ENCODE measurements at places on chromosomes 11 and 22. TPM values are rescaled to one million over a fixed set of nuclear protein-coding genes. Genes with fewer than 3 reads are reported as not detected.

GRCh38 chr11:36441610-36442208, 68.4 kb downstream of the TRAF6 start:
- no peaks in the 10 kb centered on the region for H3K4me1 ChIP-seq
- no peaks in the 10 kb centered on the region for H3K27me3 ChIP-seq
- H3K36me3 ChIP-seq = peaks cover 7% of the 10 kb centered on the region
- no peak overlapping the region for H3K4me3 ChIP-seq

DNA sequence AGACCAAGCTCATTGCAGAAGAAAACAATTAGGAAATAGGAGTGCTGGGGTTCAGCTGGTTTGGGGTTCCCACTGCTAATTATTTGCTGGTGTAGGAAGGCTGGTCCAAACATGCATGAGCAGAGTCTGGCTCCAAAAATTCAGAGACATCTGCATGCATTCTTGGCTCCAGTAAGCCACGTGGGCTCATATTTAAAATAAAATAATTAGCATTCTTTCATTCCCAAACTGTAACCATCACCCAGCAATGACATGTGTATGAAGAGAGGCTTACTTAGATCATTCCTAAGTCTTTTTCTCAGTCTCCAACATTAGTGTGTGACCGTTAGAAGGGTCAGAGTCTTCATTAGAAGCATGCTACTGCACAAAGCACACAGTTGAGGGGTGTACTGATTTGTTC, 58.4 kb downstream of the EFCAB6 start:
- no peak overlapping the region for H3K27ac ChIP-seq
- H3K4me3 ChIP-seq = no peak overlapping the region
- H3K4me1 ChIP-seq = peaks cover 9% of the 10 kb centered on the region

The MRGPRX3 gene
- not detected for total RNA-seq

DNA sequence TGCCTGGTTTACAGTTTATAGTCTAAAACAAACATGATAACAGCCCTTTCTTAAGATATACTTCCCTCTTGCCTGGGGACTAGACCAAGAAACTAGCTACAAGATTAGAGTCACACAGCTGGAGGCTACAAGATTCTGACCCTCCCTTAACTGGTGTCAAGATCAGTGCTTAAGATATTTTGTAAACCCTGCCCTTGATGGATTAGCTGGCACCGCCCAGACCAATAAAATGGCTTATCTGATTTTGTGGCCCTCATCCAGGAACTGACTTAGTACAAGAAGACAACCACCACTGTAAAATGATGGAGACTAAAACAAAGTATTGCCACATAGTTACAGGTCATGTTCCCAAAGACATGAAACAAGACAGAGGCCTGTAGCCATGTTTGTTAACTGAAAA, 53.4 kb downstream of the FAM181B start:
- no peaks in the 10 kb centered on the region for H3K4me1 ChIP-seq
- H3K27me3 ChIP-seq = no peaks in the 10 kb centered on the region
- H3K36me3 ChIP-seq = peaks cover 4% of the 10 kb centered on the region

DNA sequence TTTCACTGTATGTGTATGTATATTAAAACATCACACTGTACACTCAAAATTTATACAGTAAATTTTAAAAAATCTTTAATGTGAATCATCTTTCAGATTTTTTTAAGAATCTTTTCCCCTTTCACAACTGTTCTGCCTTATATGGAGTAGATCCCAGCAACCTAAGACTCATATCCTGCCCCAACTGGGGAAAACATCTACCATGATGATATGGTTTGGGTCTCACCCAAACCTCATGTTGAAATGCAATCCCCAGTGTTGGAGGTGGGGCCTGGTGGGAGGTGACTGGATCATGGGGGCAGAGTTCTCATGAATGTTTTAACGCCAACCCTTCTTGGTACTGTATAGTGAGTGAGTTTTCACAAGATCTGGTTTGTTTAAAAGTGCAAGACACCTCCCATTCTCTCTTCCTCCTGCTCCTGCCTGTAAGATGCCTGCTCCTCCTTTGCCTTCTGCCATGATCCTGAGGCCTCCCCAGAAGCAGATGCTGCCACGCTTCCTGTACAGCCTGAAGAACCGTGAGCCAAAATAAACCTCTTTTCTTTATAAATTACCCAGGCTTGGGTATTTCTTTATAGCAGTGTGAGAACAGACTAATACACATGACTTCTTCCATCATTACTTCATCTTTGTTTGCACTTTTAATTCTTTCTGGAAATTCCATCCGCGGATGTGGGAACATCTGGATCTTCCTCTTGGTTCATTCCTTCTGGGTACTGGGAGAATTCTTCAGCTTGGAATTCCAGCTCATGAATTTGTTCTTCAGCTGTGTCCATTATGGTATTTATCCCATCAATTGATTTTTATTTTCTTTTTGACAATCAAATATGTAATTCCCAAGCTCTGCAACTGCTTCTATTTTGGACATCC, 36.9 kb downstream of the LINC01488 start:
- no peak overlapping the region for H3K4me3 ChIP-seq
- no peaks in the 10 kb centered on the region for H3K27me3 ChIP-seq
- peaks cover 11% of the 10 kb centered on the region for H3K4me1 ChIP-seq
- no peak for DNase-seq
- peaks cover 13% of the 10 kb centered on the region for H3K36me3 ChIP-seq
- H3K27ac ChIP-seq = no peak overlapping the region

DNA sequence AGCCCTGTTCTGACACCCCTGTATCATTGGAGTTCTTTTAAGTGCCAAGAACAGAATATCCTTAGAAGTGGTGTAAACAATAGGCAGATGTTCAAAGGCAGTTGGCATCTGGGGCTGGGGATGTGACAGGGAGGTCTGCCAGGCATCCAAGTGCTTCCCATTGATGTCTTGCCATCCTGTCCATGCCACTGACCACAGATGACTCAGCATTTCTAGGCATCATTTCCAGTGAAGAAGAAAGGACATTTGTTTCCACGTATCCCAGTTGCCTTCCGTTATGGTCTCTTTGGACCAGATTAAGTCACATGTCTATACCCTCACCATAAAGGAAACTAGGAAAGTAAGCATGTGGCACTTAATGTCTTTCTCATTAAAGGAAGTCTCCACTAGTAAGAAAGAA, 76.7 kb upstream of the BARX2 start:
- no peak for DNase-seq
- no peak overlapping the region for H3K4me3 ChIP-seq
- no peaks in the 10 kb centered on the region for H3K27me3 ChIP-seq

The CECR2 gene
- total RNA-seq = 154 TPM

- DNase-seq = no peak
- peaks cover 7% of the 10 kb centered on the region for H3K4me1 ChIP-seq
- no peaks in the 10 kb centered on the region for H3K36me3 ChIP-seq
Measured at GRCh38 chr11:67366961-67367760, 6.2 kb downstream of the CLCF1 start.

- H3K4me3 ChIP-seq = no peak overlapping the region
- H3K27me3 ChIP-seq = no peaks in the 10 kb centered on the region
Measured at GRCh38 chr11:96318850-96319249, 24.1 kb downstream of the MAML2 start.

The MAML2 gene
- total RNA-seq = 2.7 TPM

The POLR2L gene
- 133 TPM for total RNA-seq

GRCh38 chr11:68842427-68843051, 823 bp upstream of the CPT1A start:
- peak overlapping the region; percentile 61 for H3K4me3 ChIP-seq
- H3K4me1 ChIP-seq = no peaks in the 10 kb centered on the region
- peaks cover 26% of the 10 kb centered on the region for H3K27me3 ChIP-seq

DNA sequence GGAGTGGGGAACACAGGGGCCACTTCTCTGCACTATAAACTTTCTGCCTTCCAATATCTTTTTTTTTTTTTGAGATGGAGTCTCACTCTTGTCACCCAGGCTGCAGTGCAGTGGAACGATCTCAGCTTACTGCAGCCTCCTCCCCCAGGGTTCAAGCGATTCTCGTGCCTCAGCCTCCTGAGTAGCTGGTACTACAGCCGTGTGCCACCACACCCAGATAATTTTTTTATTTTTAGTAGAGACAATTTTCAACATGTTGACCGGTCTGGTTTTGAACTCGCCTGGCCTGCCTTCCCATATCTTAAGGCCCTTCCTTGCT, 1.7 kb downstream of the SLC3A2 start:
- peak overlapping the region; percentile 22 for H3K27ac ChIP-seq
- no peak for DNase-seq
- H3K27me3 ChIP-seq = no peaks in the 10 kb centered on the region

DNA sequence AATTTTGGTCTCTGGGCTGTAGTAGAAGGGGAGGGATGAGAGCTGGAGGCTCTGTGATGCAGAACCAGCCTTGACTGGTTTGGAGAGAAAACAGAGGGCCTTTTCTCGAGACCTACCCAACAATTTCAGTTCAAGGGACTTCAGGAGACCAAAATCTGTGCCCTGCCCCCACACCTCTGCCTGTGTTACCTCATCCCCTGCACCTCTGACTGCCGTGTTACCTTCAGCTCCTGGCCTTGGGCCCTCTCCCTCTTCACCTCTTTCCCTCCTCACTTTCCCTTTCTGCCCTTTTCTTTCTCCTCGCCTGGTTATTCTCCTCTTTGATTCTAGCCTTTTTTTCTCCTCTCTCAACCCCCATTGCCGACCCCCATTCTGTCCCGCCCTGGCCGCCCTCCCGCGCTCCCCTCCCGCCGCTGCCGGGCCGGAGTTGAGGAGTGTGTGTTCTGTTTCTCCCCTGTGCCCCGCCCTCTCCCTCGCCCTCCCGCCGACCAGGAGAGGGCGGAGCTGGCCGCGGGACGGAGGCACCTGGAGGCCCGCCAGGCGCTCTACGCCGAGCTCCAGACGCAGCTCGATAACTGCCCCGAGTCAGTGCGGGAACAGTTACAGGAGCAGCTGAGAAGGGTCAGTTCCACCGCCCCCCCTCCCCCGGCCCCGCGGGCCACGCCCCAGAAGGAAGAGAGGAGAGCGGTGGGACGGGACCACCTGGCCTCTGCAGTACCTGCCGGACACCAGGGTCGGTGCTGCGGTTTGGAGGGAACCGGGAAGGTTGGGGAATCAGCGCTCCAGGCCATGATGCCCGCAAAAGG, 27.2 kb downstream of the PHLDB1 start:
- H3K4me3 ChIP-seq = peak overlapping the region; percentile 67
- H3K27ac ChIP-seq = peak overlapping the region; percentile 32
- peak; percentile 95 for DNase-seq
- H3K4me1 ChIP-seq = peaks cover 12% of the 10 kb centered on the region
- peaks cover 34% of the 10 kb centered on the region for H3K36me3 ChIP-seq

The HTR3A gene
- 4.1 TPM for total RNA-seq

DNA sequence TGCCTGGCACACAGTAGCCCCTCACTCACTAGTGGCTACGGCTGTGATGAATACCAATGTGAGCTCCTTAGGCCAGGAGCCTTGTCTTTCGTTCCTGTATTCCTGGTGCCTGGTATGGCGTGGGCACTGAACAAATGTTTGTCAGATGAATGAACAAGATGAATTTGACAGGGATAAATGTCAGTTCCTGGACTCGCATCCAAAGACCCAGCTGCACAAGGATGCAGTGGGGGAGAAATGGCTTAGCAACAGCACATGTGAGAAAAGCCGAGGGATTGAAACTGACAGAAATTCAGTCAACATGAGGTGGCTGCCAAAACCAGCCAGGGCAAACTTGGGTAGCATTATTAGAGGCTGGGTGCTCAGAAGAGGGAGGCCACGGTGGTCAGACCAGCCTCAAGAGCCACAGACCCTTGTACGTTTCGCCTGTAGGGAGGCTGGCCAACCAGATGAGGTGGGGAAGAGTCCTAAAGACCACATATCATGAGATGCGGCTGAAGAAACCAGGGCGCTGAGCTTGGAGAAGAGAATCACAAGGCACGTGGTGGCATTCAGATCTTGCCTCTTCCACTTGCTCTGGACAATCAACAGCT, 7.7 kb upstream of the SLC22A8 start:
- H3K27ac ChIP-seq = no peak overlapping the region
- no peaks in the 10 kb centered on the region for H3K27me3 ChIP-seq
- no peaks in the 10 kb centered on the region for H3K4me1 ChIP-seq
- peak; percentile 12 for DNase-seq
- H3K36me3 ChIP-seq = no peaks in the 10 kb centered on the region

The APLNR gene
- total RNA-seq = 0.39 TPM

GRCh38 chr22:27307545-27308247, 493.9 kb downstream of the MN1 start:
- no peaks in the 10 kb centered on the region for H3K36me3 ChIP-seq
- no peak overlapping the region for H3K4me3 ChIP-seq
- no peak for DNase-seq
- H3K27me3 ChIP-seq = no peaks in the 10 kb centered on the region

GRCh38 chr11:69067200-69067599, 18.5 kb downstream of the TPCN2 start:
- H3K36me3 ChIP-seq = peaks cover 6% of the 10 kb centered on the region
- no peak overlapping the region for H3K4me3 ChIP-seq

GRCh38 chr11:17687946-17688670, 31.3 kb upstream of the MYOD1 start:
- no peak overlapping the region for H3K4me3 ChIP-seq
- DNase-seq = no peak

DNA sequence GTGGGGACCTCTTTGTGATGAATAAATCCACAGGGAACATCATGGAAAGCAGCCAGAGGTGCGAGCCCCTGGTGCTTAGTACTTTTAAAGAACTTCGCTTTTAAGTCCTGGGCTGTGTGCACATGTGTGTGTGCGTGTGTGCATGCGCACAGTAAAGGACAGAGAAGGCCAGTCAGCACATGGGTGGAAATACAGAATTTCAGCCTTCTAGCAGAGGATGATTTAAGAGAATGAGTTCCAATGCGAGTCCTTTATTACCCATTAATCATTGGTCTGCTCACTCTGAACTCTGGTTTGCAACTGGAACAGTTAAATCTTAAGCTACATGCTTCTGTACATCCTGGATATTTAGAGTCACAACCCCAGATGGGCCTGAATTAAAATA, 18.9 kb downstream of the TEAD1 start:
- no peak for DNase-seq
- no peaks in the 10 kb centered on the region for H3K36me3 ChIP-seq
- peaks cover 43% of the 10 kb centered on the region for H3K4me1 ChIP-seq
- peaks cover 2% of the 10 kb centered on the region for H3K27me3 ChIP-seq
- H3K4me3 ChIP-seq = no peak overlapping the region

DNA sequence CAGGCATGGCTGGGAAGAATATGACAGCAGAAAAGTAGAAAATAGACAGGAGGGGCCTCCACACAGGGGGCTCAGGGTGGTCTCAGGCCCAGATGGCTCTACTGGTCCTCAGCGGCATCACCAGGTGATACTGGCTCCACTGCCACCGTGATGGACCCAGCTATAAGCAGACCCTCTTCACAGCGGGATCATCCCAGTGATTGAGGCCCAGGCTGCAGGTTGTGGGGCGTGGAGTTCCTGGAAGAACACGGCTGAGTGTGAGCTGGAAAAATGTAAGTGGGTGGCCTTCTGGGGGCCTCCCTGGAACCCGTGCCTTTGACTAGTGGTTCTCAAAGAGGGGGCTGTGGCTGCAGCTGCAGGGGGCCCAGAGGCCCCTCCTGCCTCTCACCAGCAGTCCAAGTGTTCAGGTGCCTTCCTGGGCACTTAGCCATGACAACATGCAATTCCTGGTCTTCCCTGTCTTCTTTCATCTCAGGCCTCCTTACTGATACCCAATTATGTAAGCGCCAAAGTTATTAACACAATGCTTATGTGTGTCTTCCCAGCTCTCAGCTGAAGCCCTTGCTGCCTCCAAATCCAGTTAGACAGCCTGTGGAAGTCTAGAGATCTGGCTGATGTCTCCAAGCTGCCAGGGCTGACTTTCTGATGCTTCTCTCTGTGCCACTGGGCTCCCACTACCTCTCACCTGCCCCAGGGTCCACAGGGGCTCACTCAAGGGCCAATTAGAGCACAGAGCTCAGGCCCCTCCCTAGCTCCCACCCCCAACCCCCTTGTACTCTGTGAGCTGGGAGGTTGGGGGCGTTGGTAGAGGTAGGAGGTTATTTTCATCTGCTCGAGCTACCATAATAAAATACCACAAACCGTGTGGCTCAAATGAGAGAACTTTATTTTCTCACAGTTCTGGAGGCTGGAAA, 110.1 kb upstream of the LMO1 start:
- no peak overlapping the region for H3K4me3 ChIP-seq
- H3K27ac ChIP-seq = no peak overlapping the region
- no peak for DNase-seq
- no peaks in the 10 kb centered on the region for H3K36me3 ChIP-seq
- no peaks in the 10 kb centered on the region for H3K4me1 ChIP-seq

The SLC17A6 gene
- not detected for total RNA-seq
